ENCODE measurements at places on chromosomes 7 and 10.

DNA sequence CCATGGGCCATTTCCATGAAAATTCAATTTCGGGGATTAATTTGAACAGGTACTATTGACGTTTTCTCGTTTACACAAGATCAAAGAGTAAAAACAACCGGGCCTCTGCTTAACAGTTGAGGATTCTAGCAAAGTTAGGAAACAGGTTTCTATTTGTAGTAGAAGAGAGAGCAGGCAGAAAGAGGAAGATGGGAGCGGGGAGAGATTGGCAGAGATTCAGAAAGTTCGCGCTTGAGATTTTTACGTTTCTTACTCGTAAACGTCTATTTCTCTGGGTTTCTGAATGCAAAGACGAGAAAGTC lies 571 bp upstream of the VWC2 start:
- DNase-seq = no peak

DNA sequence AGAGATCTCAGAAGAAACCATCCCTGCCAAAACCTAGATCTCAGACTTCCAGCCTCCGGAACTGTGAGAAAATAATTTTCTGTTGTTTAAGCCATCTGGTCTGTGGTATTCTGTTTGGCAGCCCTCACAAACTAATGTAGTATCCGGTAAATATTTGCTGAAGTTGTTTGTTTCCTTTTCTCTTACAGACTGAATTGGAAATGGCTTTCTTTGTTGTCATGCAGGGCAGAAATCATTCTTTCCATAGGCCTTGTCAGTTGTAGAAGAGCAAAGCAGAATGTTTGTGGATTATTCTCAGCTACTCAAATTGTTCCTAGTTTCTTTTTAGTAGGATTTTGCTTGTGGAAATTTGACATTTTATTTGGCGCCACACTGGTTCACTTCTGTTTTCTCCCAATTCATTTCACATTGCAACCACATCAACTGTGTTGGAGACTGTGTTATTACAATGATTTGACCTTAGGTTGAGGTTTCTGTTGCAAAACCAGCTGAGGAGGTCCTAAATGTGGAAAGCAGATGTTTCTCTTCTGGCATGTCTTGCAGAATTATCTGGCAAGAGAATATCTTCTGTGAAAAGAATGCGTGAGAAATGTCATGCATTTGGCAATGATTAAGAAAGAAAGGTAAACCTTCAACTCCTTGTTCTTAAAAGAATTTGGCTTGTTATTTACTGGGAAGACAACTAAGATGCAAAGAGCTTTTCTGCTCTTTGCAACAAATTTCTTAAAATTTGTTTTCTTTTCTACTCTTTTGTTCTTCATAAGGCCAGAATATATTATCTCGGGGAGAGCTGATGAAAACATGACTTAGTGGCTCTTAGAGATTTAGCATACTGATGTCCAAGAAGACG lies 25.8 kb downstream of the ACTA2 start:
- DNase-seq = peak; percentile 42

- DNase-seq = no peak
Measured at GRCh38 chr10:79128923-79129305, 60.1 kb downstream of the ZMIZ1 start.

GRCh38 chr7:96899108-96899507 lies 106.2 kb upstream of the DLX6 start:
- DNase-seq = no peak

DNA sequence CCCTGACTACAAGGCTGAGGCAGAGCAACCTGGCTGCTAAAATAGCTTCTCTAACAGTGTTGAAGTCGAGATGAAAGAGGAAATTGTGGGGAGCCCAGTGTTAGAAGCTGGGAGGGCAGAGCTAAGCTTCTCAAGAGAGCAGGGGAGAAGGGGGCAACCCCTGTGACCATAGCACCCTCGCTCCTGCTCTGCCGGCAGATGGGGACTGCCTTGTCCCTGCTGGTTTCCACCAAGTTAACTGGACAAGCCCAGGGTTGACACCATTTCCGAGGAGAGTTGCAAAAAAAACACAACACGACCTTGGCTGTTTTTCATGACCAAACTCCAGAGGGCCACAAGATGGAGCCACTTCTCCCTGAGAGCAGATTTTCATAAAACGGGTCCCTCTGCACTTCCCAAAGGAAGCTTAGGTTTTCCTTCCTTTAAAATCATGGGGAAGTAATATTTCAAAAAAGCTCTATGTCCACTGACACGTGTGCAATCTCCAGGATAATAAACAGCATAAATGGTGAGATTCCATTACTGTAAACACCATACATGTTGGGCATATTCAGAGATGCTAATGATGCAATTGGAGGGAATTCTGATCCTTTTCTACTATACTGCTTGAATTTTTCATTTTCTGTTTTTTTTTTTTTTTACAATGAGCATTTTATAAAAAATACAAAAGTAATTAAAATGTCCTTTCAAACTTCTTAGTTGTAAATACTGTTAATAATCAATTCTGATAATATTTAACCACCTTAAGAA lies 140.4 kb downstream of the PIP4K2A start:
- DNase-seq = peak; percentile 9

GRCh38 chr10:52525761-52526160 lies 211.7 kb downstream of the DKK1 start:
- DNase-seq = no peak
